T-helper 1 cell (primary cell): ENCODE measurements at places on chromosomes 4 and X.
A peak's percentile ranks its signal among the peaks of the same experiment; 100 is the strongest.

- no peak for DNase-seq
These were observed 197.3 kb upstream of the FAT1 start for GRCh38 chr4:186920992-186921391.

DNA sequence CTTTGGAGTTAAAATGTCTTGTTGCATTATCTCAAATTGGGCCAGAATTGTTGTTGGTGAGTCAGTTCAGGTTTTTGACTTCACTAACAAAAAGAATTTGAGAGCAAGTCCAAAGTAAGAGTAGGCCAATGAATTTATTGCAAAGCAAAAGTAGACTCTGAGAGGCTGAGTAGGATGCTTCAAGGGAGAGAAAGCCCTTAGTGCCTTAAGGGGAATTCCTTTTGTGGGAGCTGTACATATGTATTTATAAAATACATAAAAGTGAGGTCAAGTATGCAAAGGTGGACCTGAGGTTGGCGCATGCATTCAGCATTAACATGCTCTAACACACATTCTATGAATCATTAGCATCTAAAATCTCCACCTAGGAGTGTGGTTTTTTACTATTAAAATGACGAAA, 565.4 kb downstream of the GRXCR1 start:
- no peak for DNase-seq

DNA sequence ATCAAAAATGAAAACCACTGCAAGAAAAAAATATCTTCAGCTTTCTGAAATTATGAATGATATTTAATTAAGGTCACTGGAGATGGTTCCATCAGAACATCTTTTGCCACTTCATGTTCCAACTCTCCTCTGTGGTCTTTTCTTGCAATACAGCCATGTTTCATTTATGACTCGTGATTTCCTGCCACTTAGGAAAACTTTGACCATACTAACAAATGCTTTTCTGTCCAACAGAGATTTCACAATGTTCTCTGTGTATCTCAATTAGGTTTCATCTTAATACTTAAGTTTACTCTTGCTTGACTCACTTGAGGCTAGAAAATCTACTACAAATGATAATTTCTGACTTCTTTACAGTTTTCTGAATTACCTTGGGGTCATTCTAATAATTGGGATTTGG, 330.9 kb downstream of the CXXC4 start:
- no peak for DNase-seq

DNA sequence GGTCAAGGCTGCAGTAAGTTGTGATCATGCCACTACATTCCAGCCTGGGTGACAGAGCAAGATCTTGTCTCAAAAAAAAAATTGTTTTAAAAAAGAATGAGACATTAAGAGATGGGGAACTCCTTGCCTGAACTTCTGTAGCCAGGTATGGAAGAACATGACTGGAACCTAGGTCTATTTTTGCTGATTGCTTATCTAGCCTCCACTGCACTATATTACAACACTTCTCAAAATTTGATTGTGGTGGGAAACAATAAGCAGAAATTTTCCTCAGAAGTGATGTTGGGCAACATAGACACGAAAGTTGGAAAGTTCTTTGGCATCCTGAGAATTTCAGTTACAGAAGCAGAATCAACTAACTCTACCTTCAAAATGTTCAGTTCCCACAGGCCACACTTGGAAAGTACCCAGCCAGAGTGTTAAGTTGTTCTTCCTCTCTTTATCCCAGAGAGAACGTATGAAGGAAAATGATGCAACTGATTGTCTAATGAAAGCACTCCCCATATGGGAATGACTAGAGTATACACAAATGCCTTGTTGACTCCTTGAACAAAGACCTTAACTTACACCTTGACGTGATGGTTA, 50.0 kb downstream of the LUZP4 start:
- DNase-seq = no peak

GRCh38 chr4:36011381-36011780, 232.9 kb downstream of the ARAP2 start:
- no peak for DNase-seq

DNA sequence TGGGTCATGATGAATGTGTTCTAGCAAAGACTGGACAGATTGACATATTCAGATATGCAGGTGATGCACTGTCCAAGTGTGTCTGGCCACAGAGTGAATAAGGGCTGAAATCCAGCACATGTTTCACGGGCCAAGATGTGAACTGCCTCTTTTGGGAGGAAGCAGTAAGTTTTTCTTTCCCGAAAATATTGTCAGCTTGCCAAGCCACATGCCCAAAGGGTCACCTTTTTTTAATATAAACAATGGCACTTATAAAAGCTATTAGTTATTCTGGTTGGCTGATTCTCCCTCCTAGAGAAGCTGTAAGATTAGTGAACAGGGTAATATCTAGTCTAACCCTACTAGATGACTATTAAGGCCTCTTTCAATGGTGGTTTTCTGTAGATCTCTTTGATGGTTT, 1.5 kb upstream of the EDNRA start:
- no peak for DNase-seq

DNA sequence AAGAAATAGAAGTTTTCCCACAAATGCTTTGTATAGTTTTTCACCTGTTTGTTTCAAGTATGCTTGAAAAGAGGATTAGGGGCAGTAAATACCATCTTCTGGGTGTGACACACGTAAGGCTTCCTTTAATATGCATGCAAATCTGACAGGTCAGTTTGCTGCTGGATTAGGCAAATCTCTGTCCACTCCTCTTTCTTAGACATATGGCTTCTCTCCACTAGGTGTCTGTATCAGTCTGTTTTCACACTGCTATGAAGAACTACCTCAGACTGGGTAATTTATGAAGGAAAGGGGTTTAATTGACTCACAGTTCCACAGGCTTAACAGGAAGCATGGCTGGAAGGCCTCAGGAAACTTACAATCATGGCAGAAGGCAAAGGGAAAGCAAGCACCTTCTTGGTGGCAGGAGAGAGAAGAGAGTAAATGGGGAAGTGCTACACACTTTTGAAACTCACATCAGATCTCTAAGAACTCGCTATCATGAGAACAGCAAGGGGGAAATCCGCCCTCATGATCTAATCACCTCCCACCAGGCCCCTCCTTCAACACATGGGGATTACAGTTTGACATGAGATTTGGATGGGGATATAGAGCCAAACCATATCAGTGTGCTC, 66.9 kb downstream of the TAB3 start:
- no peak for DNase-seq

- no peak for DNase-seq
These were observed 176.4 kb upstream of the GYPA start for GRCh38 chr4:144316869-144317268.

- DNase-seq = peak; percentile 8
These were observed 9.7 kb upstream of the GEMIN8 start for GRCh38 chrX:14039344-14039743.

- DNase-seq = no peak
These were observed at the start of gene TRIM2 for GRCh38 chr4:153204247-153204671. TRIM2 (plus strand) TSS chr4:153204443; CDS start chr4:153204531, 88 bp downstream.

GRCh38 chr4:19309378-19309777, 942.3 kb upstream of the SLIT2 start:
- no peak for DNase-seq

- DNase-seq = no peak
These were observed 79.3 kb downstream of the NHSL2 start for GRCh38 chrX:71989768-71990426.

GRCh38 chrX:152537373-152537772, 86.3 kb upstream of the GABRA3 start:
- no peak for DNase-seq

GRCh38 chr4:105715692-105716278, 7.2 kb downstream of the GSTCD start:
- no peak for DNase-seq

- peak; percentile 85 for DNase-seq
These were observed 90.0 kb upstream of the DRD5 start for GRCh38 chr4:9691238-9692065.

DNA sequence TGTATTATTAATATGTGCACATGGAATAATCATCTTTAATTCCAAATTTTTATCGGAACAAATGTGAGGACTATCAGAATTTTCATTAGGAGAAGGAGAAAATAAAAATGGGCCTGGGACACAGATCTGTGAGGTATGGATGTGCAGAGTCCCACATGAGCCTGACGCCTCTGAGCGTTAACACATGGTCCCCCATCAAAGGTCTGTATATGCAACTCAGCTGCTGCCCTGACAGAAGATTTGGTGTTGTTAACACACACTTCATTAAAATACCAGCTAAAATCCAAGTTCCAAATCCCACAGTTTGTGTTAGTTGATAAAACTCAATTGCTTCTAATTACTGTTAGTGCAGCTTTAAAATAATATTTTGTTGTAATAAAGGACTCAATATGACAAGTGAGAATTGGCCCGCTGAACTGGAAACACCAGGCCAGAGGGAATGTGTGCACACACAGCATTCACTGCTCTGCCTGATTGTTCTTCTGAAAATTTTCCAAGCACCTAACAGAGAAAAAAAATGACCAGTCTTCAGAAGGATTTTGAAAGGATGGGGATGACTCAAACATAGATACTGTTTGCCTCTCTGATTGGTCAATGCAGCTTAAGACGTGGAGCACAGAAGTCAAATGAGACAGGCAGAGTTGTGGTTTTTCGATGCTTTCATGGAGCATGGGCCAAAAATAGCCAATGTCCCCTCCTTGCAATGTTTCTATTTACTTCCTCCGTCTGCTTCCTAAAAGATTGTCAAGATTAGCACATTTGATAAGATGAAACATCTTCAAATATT, 266.6 kb downstream of the NKX6-1 start:
- DNase-seq = no peak

GRCh38 chr4:125283707-125284279, 31.0 kb upstream of the FAT4 start:
- no peak for DNase-seq

DNA sequence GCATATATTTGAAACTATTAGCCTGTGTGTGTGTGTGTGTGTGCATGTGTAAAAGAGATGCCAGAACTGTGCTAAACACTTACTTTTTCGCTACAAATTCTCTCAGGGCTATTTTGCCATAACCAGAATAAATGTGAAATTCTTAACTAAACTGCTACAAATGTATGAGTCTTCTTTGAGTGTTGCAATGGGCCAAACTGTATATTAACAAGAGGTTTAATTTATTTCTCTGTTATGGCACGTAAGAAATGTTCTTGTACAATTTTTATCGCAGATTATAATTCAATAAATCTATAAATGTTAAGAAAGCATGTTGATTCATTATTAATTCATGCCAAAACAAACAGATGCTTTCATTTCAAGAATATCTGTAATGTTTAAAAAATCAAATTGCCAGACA, 454.5 kb upstream of the PCDH7 start:
- no peak for DNase-seq

- no peak for DNase-seq
These were observed 6.6 kb downstream of the MSL3 start for GRCh38 chrX:11764602-11765067.

GRCh38 chrX:38357747-38358673, 5.6 kb downstream of the OTC start:
- no peak for DNase-seq

- DNase-seq = no peak
These were observed 19.3 kb downstream of the SLC25A53 start for GRCh38 chrX:104137496-104137895.

GRCh38 chrX:48107717-48108116, 22.7 kb upstream of the SPACA5B start:
- no peak for DNase-seq

- no peak for DNase-seq
These were observed 129.4 kb upstream of the SH3RF1 start for GRCh38 chr4:169399976-169400767.

GRCh38 chrX:42832764-42833549, 55.0 kb upstream of the PPP1R2C start:
- no peak for DNase-seq

DNA sequence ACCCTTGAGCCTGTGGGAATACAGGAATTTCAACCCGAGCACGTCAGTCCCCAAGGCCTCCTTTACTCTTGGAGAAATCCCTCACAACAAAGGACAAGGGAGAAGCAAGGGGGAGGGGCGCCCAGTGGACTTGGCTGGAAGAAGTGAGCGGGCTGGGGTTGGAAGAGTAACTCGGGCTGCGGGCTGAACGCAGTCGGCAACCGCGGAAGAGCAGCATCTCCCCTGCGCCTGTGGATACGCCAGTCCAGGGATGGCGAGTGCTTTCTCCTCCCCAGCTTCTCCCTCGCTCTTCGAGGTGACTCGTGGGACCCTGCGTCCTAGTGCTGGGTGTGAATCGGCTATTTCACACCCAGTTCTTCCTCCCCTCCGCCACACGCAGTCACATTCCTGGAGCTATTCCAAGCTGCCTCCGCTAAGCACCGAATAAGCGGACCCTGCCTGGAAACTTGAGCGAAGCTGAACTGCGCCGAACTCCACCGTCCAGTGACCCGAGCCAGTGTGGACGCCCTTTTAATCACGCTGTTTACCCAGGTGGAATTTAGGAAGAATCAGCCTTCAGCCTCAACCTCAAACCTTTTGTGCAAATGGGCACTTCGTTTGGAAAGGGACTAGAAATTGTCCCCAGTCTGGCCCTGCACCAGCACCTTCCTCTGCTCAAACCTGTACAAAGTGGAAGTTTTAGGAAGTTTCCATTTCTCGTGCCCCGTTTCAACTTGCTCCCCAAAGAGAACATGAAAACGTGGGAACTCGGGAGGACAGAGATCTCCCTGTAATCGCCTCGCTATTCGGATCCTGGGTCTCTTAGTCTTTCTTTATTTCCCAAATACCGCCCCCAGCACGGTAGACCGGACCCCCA, 64.3 kb upstream of the WDR17 start:
- no peak for DNase-seq

DNA sequence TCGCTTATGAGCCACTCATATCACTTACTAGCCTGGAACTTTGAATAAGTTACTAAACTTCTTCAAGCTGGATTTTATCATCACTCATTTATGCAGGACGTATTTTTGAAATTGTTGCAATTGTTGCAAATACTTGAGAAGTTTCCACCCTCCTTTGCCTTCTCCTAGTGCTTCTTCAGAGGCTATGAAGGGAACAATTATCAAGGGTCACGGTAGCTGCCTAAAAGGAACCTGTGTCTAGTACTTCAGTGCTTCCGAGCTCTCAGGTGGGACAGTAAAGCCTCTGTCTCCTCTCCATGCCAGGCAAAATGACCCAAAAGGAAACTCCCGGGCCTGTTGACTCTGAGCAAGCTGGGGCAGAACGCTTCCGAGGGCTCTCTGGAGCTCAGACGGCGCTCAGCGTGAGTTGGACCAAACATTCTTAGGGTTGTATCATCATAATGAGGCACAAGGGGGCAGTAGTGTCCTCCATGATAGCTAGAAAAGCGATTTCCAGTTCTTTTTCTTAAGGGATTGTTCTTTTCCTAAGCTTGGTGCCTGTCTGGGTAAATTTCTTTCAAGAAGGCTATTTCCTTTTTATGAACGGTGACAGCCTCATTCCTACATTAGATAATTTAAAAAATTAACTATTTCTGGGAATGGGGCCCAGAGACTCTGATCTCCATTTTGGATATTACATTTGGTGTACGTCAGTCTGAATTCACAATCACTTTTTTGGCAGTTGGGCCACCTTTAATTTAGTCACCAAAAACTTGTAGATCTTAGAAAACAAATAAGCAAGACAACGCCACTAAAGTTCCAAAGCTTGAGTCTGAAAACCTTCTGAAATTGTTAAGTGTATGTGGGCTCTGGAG, 73.1 kb downstream of the PACRGL start:
- no peak for DNase-seq
